Thymus (tissue), 14 donors: ENCODE measurements at places on chromosomes 6 and 20.

GRCh38 chr6:111994791-111995190, 59.1 kb upstream of the CCN6 start:
- no peak for DNase-seq

DNA sequence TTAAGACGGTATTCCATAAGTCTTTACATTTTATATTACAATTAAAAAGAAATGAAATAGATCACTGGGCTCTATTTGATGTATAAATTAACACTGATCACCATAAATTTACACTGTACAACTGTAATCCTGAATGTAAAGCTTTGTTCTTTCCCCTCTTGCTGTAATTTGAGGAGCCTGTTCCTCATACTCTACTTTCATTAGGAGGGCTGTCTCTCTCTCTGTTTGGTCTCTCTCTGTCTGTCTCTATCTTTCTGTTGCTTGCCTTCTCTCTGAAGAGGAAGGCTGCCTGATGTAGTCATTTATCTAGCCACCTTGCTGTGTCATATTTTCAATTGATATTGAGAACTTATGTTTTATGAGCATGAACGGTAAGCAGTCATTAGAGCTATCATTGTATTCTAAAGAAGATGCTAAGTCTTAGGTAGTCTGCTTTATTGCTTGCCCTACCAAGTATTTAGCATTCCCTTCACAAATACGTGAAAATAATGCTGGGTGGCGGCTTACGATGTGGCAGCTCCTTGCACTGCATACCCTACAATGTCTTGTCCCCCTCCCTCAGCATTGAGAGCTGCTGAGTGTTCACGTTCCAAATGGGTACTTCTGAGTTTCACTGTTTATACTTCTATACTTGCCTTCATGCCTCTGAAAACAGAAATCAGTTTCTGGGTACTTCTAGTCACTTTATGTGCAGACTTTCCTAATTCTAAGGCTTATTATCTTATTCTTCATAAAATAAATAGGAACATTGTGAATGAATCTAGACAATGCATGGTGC, 205.5 kb downstream of the NKAIN2 start:
- no peak for DNase-seq

GRCh38 chr6:32852018-32852843, 1.3 kb downstream of the TAP1 start:
- DNase-seq: no peak

DNA sequence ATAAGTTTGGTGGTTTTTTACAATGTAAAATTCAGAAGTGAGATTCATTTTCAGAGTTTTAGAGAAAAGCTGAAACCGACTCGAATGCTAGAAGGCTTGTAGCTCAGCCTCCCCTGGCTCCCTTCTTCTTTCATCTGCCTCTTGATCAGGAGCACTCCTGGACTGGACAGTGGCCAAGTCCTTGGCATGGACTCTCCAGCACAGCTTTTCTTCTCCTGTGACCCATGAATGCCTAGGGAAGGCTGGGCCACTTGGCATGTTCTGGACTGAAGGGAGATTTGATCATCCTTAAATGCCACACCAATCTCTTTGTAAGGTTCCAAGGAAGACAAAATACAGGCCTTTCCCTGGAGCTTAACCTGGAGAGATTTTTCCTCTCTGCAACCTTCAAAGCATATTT, 384.0 kb upstream of the SASH1 start:
- DNase-seq: no peak

DNA sequence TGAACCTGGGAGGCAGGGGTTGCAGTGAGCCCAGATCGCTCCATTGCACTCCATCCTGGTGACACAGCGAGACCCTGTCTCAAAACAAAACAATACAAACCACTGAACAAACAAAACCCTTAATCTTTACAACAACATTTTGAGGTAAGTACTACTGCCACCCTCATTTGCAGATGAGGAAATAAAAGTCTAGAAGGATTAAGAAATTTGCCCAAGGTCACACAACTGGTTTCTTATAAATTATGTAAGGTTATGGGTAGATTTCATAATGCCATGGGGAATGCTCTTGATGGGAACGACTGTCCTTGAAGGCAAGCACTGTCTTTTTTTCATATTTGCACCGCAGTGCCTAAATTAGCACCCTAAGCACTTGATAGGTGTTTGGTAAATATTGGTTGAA, 13.8 kb upstream of the B4GALT5 start:
- no peak for DNase-seq
